ENCODE measurements at places on chromosomes 5 and 9.
A peak's percentile ranks its signal among the peaks of the same experiment; 100 is the strongest.

- no peak for DNase-seq
Observed at GRCh38 chr9:86280580-86280979, 1.8 kb downstream of the ISCA1 start.

DNA sequence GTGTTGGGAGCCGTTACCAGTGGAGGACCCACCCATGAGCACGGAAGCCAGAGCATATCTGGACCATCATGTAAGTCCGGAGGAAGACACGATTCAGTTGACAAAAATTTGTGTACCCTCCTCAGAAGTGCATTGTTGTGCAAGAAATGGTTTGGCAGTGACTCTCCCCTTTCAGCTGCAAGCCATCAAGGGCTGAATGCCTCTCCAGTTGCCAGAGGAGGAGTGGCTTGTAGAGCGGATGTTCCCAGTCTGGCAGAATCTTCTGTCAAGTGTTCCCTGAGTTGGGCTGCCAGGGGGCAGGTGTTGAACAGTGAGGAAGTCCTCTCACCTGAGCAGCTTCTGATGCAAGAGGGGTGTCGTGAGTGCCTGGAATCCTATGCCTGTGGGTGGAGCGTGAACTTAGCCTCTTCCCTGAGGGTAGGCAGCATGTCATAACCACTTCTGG lies 27.6 kb upstream of the CDKN2AIPNL start:
- no peak for DNase-seq

DNA sequence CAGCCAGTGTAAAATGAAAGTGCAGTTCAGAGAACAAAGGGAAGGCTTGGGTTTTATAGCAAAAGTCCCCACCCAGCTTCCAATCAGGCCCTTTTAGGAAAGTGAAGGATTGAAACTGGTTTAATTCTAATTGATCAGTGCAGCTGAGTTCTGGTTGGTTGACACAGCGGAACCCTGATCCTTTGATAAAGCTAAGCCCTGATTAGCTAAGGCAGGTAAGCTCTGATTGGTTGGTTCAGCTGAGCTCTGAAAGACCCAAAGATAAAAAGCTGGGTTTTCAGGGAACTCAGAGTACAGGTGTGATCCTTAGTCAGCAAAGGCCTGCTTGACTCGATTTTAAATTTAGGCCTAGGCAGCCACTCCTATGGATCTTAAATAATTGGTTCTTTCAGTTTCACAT lies 70.8 kb upstream of the PRRC1 start:
- no peak for DNase-seq

- no peak for DNase-seq
Observed at GRCh38 chr5:81783401-81783800, 32.5 kb upstream of the SSBP2 start.

DNA sequence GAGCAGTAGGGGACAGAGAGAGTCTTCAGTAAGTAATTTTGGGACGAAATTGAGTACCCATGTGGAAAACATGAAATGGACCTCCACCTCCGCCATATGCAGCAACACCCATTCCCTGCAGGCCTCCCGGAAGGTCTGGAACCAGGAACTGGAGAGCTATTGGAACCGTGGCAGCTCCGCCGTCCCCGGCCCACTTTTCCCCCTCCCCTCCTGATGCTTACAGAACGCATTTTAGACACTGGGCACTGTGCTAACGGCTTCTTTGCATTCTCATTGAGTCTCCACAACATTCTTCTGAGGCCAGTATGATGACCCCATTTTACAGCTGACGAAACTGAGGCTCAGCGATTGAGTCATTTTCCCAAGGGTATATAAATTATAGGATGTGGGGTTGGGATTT lies 20.4 kb upstream of the ZBTB43 start:
- no peak for DNase-seq

- peak; percentile 46 for DNase-seq
Observed at GRCh38 chr5:66993448-66993847, 203.2 kb downstream of the CD180 start.

DNA sequence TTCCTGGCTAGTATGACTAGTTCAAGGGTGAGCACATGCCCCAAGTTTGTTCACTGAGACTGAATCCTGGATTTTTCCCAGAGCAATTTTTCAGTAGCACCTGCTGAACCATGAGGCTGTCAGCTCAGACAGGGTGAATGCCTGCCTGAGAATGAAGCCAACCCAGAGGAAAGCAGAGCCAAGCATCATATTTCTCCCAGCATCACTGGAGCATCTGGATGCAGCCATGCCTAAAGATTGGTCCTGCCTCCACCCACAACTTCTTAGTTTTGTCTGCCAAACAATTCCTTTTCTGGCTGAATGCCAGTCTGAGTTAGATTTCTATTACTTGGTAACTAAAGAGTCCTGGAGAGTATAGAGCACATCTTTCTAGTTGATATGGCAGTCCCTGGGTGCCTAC lies 343.6 kb downstream of the CSNK1G3 start:
- DNase-seq: no peak

DNA sequence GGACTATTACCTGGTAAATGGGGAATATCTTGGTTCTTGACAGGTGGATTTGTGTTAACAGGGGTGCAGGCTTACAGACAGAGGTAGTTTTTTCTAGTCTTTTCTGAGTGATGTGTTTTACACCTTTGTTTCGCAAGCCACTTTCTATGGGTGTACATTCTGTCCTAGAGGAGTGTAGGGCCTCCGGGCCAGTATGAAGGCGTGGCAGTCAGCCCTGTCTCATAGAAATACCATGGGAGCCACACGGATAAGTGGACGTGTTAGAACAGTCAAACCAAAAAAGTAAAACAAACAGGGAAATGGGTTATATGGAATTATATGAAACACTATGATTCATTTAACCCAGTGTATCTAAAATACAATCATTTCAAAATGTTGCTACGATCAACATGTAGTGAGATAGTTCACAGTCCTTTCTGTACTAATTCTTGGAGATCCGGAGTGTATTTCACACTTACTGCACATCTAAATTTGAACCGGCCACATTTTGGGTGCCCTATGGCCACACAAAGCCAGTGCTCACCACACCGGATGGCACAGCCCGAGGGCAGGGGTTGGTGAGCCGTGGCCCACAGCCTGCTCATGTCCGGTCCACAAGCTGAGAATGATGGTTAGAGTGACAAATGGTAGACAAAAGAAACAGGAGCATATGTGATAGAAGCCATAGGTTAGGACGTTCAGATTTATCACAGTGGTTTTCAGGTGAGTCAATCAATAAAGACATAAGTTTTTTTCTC lies 80.1 kb upstream of the IRX4 start:
- DNase-seq: no peak

Data from NCI-H524 treated with DMSO at 0.1 percent for 48 hours (cell line).